Fibroblast of the aortic adventitia (primary cell): ENCODE measurements at places on chromosomes 11 and 22. TPM values are rescaled to one million over a fixed set of nuclear protein-coding genes. Genes with fewer than 3 reads are reported as not detected.
A peak's percentile ranks its signal among the peaks of the same experiment; 100 is the strongest.

Gene MS4A4A
- not detected in 2 replicates for total RNA-seq

Gene PARVG
- not detected in 2 replicates for total RNA-seq

Gene CDC42EP2
- total RNA-seq, result 4.7 and 28.0 TPM in 2 replicates

Gene TESMIN
- total RNA-seq, result 1.2 TPM in 1 of 2 replicates, not detected in the other

DNA sequence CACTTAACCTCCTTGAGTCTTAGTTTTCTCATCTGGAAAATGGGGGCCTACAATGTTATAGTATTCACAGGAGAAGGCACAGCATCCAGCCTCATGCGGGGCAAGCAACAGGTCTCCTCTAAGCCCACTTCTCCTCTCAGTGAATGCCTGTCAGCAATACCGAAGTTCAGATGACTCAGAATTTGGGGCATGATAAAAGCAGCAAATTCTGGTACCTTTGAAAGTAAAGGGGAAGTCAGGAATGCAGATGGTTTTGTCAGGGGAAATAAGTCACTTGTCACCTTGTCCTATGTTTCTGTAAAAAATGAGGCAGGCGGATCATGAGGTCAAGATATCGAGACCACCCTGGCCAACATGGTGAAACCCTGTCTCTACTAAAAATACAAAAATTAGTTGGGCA is 350.2 kb downstream of the LARGE1 start:
- DNase-seq, result no peak

GRCh38 chr11:134079317-134079716 is 10.4 kb downstream of the JAM3 start:
- peak; percentile 50 for DNase-seq

DNA sequence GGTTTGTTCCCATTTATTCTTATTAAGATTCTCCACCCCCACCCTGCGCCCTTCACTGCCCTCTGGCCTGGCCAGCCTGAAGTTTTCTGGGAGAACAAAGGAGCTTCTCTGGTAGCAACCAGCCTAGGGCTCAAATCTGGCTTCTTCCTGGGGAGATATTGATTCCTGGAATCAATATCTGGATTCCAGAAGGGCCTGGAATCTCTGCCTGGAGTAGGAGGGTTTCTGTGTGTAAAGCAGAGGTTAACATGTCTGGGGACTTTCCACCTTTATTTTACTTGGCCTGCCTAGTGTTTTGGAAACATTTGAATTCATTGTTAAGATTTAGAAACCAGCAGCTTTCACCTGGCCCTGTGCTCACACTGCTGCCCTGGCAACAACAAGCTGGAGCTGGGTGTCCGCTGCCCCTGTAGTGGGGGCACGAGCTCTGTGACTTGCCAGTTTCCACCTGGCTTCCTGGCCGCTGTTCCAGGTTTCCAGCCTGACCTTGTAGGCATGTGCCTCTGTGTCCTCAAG is 5.5 kb downstream of the C11orf91 start:
- no peak for DNase-seq

- no peak for DNase-seq
Observed at GRCh38 chr11:44701276-44701675, 25.5 kb upstream of the TSPAN18 start.

GRCh38 chr11:75734491-75735180 is 17.0 kb downstream of the MOGAT2 start:
- DNase-seq, result no peak

- no peak for DNase-seq
Observed at GRCh38 chr11:72271980-72272379, 28.0 kb upstream of the PHOX2A start.

DNA sequence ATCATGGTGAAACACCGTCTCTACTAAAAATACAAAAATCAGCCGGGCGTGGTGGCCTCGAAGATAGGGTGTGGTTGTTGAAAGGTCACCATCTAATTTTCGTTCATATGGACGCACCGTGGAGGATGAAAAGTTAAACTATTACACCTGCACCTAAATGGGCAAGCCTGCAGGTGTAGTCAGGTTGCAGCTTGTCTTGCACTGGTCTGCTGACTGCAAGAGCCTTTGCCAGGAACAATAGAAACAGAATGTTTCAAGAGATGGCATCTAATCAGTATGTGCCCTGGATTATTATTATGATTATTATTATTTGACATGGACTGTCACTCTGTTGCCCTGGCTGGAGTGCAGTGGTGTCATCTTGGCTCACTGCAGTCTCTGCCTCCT is 908 bp downstream of the NADSYN1 start:
- no peak for DNase-seq

GRCh38 chr11:106480581-106481190 is 403.2 kb downstream of the AASDHPPT start:
- DNase-seq, result peak; percentile 63

GRCh38 chr11:64176751-64177150 is 9.2 kb upstream of the STIP1 start:
- no peak for DNase-seq

GRCh38 chr11:66883016-66883965 is 26.4 kb downstream of the LRFN4 start:
- DNase-seq, result peak; percentile 62

- peak; percentile 59 for DNase-seq
Observed at GRCh38 chr11:9574622-9575259, 1.3 kb downstream of the WEE1 start.

DNA sequence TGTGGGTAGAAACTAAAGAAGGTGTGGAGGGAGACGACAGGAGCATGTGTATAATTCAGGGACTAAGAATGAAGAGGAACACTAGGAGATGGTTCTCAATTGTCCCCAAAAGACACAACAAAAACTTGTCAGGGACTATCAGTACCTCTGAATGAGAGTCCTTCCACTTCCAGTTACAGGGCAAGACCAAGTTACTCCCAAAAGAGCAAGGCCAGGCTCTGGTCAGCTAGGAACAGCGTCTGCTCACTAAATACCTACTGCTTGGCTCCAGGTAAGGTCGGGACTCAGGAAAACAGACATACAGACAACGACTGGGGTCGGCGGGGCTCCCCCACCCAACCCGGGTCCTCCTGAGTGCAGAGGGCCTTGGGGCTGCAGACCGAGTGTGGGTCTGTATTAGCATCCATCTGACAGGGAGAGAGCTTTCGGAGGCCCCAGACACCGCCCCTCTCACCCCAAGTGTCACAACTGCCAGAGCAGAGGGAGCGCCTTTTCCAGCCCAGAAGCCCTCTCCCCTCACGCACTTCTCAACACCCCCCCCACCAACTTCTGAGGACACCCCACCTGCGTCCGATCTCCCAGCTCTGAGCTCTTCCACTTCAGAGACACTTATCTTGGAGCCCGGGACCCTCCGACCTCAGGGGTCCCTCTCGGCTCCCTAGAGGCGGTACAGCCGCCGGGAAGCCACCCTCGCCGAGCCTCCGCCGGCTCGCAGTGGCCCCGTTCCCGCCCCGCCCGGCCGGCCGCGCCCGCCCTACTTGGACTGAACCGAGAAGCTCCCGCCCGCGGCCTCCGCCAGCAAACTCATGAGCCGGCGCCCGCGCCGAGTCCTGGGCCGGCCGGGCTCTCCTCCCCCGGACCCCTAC is 522 bp downstream of the RHOG start:
- no peak for DNase-seq

GRCh38 chr11:55572548-55572947 is 620 bp downstream of the OR4C16 start:
- no peak for DNase-seq

DNA sequence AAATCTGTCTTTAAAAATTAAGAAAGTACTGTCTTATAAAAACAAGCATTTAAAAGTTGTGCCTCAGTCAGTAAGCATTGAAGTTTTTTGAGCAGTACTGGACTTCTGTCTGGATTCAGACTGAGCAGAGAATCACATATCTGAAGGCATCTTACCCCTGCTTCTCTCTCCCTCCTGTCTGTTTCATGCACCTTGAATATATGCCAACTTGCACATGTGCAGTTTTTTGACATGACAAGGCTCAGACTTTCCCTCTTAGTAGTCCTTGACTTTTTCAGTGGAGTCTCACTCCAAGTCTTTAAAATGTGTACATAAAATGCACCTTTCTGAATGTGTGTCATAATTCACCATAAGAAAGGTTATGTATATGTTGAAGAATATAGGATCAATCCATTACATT is 19.8 kb downstream of the SPECC1L start:
- DNase-seq, result peak; percentile 51

GRCh38 chr11:75193711-75194110 is 42.8 kb downstream of the SLCO2B1 start:
- no peak for DNase-seq

GRCh38 chr11:110319501-110319900 is 23.1 kb upstream of the RDX start:
- no peak for DNase-seq

- no peak for DNase-seq
Observed at GRCh38 chr11:117475716-117476530, 148.3 kb downstream of the CEP164 start.

GRCh38 chr11:85912414-85912813 is 57.2 kb downstream of the CCDC83 start:
- no peak for DNase-seq

GRCh38 chr22:28817919-28818859 is 17.8 kb upstream of the XBP1 start:
- DNase-seq, result no peak

DNA sequence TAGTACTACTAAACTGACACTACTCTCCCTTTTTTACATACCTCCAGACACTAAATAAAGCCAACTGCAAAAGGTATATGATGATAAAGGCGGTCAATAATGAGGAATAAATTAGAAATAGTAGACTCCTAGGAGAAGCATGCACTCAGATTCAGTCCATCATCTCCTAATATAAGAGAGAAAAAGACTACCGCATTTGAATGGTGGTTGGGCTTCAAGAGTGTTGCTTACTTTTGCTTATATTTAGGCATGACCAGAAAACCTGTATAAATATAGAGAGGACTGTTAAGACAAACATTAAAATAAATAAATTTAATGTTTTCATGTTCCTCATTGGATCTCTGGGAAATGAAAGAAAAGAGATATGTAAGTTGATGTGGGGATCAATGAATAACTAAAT is 1137.0 kb downstream of the FAM181B start:
- no peak for DNase-seq

GRCh38 chr11:102773386-102773785 is 7.0 kb downstream of the MMP10 start:
- no peak for DNase-seq

- no peak for DNase-seq
Observed at GRCh38 chr11:76765863-76766350, 17.2 kb upstream of the TSKU start.

DNA sequence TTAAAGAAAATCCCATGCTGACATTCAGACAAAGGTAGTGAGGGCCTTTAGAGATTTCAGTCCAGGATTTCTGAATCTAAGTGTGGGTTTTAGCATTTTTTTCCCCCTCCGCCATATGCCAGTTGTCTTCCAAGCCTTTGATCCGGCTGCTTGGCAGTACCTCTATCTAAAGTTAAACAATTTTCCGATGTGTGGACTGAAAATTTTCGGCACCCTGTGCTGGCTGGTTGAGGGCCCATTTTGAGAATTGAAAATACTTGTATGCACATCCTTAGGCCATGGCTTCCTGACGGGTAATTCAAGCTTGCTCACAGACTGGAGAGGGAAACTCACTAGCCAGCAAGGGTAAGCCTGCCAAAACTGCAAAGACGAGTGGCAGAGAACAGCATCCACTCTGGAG is 131.9 kb upstream of the NARS2 start:
- no peak for DNase-seq

DNA sequence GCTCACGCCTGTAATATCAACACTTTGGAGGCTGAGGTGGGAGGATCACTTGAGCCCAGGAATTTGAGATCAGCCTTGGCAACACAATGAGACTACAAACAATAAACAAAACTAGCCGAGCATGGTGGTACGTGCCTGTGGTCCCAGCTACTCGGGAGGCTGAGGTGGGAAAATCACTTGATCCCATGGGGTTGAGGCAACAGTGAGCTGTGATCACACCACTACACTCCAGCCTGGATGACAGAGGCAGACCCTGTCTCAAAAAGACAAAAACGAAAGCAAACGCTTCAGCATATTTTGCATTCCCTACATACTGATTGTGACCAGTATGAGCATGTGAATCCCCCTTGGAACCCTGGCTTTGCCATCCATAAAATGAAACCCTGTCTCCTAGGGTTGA is 33.9 kb upstream of the MN1 start:
- peak; percentile 21 for DNase-seq

DNA sequence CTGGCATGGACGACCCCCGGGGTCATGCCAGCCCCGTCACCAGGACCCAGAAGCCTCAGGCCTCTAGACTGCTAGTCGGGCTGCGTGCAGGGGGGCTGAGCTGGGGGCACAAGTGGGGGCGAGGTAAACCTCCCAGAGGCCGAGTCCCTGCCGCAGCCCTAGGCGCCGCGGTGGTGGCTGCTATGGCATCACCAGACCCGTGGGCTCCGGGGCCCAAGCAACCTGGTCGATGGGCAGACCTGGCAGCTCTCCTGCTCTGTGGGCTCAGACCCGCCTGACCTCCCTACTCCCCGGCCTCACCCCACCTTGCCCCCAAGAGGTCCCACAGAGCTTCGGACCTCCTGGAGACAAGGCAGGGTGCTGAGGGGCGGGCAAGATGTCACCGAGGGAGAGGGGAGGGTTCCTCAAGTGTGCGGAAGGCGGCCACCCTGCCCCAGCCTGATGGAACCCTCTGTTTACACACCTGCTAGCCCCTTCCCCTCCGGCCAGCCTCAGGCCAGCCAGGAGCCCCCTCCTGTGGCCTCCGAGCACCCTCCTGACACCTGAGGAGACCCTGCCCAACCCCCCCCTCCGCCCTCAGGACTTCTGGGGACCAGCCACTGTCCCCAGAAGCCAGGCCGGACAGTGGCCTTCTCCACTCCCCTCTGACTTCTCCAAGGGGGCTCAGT is 9.4 kb downstream of the IGF2 start:
- no peak for DNase-seq
